ENCODE measurements at places on chromosomes 6 and 20.

- no peak for DNase-seq
These were observed 522.6 kb upstream of the MMS22L start for GRCh38 chr6:97805596-97805995.

- no peak for DNase-seq
These were observed 136.4 kb downstream of the TBXT start for GRCh38 chr6:166031275-166031674.

GRCh38 chr6:101824551-101825345, 431.2 kb downstream of the GRIK2 start:
- peak; percentile 57 for DNase-seq

DNA sequence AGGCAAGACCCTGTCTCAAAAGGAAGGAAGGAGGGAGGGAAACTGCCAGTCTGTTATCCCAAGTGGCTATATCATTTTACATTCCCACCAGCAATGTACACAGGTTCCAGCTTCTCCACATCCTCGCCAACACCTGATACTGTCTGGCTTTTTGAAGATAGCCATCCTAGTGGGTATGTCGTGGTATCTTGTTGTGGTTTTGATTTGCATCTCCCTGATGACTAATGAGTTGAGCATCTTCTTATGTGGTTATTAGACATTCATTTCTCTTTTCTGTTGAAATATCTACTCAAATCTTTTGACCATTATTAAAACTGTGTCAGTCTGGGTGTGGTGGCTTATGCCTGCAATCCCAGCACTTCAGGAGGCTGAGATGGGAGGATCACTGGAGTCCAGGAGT, 47.9 kb upstream of the ARID1B start:
- peak; percentile 72 for DNase-seq

GRCh38 chr20:36919715-36920333, 31.7 kb downstream of the SAMHD1 start:
- DNase-seq, result peak; percentile 70

- no peak for DNase-seq
These were observed 75.7 kb downstream of the PDSS2 start for GRCh38 chr6:107383705-107384104.

- DNase-seq, result no peak
These were observed 93.0 kb downstream of the TCP11 start for GRCh38 chr6:35048031-35048613.

DNA sequence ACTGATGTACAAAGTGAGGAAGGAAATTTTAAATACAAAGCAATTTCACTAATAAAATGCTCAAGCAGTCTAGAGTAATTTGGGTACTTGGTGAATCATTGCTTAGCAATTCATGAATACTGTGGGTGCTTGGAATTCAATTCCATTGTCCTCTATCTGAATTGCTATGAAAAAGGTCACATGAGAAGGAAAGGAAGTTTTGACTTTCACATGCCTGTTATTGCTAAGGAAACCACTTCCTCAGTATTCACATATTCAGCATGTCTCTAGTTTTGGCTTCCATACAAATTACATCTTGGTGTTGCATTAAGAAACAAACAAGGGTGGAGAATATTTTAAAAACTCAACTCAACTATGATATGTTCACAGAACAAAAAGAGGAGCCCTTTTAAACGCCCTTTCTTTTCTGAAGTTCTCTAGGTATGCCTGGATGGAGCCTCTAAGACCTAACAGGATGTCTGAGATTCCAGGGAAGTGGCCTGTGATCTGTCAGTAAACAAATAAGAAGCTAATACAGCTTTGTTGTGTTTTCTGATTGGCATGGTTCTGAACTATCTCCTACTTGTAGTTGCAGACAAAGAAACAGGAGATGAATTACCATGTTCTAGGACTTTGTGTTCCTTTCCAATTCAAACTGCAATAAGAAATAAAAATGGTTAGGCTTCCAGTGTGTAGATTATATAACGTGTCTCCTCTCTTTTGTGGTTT, 190.4 kb downstream of the OGFRL1 start:
- DNase-seq, result peak; percentile 97

DNA sequence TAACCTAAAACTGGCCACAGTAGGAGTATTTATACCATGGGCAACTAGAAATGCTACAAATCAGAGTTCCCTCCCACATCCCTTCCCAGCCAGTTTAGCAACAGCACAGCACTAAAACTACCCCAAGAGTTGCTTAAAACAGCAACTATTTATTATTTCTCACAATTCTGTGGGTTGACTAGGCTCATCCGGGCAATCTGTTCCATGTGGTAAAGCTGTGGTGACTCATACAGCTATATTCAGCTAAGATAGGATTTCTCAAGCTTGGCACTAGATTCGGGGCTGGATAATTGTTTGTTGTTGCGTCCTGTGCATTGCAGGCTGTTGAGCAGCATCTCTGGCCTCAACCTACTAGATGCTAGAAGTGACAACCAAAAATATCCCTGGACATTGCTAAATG, 8.6 kb upstream of the HECA start:
- peak; percentile 93 for DNase-seq

DNA sequence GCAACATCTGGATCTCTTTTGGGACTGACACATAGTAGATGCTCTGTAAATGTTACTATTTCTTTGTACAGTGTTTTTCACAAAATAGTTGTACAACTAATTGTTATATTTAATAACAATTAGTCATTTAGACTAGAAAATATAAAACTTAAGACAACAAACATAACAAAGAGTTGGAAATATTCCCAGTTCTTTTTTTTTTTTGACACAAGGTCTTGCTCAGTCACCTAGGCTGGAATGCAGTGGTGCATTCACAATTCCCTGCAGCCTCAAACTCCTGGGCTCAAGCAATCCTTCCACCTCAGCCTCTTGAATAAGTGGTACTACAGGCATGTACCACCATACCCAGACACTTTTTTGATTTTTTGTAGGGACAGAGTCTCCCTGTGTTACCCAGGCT, 105.8 kb downstream of the UTRN start:
- peak; percentile 41 for DNase-seq

DNA sequence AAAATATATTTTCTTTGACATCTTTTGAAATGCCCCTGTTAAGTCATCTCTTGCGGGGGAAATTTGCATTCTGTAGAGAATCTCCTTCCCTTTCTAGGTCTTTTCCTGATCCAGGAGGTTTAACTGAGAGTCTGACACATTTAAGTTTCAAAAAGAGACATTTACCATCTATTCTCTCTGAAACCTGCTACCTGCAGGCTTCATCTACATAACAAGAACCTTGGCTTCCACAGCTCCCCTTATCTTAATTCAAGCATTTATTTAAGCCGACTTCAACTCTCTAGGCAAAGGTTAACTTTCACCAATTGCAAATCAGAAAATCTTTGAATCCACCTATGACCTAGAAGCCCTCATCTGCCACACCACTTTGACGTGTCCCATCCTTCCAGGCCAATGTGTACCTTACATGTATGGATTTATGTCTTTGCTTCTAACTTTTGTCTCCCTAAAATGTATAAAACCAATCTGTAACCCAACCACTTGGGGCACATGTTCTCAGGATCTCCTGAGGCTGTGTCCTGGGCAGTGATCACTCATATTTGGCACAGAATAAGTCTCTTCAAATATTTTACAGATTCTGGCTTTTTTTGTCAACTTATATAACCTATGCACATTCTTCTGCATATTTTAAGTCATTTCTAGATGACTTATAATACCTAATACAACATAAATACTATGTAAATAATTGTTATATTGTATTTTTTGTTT, 666.7 kb downstream of the UTRN start:
- no peak for DNase-seq

- DNase-seq, result no peak
These were observed 1666.3 kb downstream of the HACE1 start for GRCh38 chr6:103193413-103193812.

DNA sequence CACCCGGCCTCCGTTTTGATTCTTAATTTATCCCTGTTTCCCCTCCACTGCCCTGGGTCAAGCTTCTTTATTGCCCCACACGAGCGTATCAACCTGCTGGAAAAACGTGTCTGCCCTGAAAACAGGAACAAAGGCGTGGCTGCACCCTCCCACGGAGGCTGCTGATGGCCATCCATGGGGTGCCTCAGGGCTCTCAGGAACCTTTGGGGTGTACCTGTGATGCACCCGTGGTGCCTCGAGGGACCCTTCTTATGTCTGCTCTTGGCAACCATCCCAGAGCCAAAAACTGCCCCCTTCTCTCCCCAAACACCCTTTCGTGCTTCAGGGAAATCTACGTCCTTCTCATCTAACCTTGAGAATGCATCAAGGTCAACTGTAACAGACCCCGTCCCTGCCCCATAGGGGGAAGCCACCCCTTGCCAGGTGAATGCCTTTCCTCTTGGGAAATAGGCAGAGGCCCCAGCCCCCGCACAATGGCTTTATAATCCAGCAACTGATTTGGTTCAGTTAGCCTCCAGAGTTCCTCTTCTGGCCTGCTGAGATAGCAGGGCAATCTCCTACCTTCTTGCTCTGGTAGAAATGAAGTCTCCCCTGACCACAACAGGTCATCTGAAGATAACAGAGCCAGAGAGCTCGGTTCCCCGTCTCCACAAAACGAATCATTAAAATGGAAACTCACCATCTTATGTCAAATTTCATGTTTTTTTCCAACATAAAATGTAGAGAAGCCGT, 29.4 kb downstream of the PSMG4 start:
- DNase-seq, result no peak

GRCh38 chr6:143963158-143963919, 44.7 kb downstream of the PLAGL1 start:
- no peak for DNase-seq

GRCh38 chr6:167704396-167704901, 122.3 kb upstream of the AFDN start:
- DNase-seq, result no peak

GRCh38 chr6:38024908-38025307, 205.4 kb downstream of the ZFAND3 start:
- DNase-seq, result peak; percentile 30

DNA sequence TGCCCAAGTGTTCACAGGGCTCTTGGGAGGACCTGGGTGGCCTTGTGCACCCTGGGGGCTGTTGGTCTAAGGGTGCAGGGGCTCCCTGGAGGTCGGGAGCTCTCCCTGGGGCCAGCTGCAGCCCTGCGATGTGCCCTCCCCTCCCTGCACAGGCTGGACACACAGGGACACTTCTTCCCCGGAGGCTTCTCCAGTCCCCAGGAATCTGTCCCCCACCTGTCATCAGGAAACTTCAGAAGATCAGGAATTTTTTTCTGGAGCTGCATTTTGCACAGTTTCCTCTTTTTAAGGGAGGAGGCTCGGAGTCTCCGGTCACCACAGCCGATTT, 66.9 kb upstream of the BHLHE23 start:
- no peak for DNase-seq

GRCh38 chr6:44332585-44332984, 9.9 kb upstream of the SPATS1 start:
- peak; percentile 28 for DNase-seq

GRCh38 chr6:89082486-89082891, 1.9 kb downstream of the PNRC1 start:
- peak; percentile 26 for DNase-seq

DNA sequence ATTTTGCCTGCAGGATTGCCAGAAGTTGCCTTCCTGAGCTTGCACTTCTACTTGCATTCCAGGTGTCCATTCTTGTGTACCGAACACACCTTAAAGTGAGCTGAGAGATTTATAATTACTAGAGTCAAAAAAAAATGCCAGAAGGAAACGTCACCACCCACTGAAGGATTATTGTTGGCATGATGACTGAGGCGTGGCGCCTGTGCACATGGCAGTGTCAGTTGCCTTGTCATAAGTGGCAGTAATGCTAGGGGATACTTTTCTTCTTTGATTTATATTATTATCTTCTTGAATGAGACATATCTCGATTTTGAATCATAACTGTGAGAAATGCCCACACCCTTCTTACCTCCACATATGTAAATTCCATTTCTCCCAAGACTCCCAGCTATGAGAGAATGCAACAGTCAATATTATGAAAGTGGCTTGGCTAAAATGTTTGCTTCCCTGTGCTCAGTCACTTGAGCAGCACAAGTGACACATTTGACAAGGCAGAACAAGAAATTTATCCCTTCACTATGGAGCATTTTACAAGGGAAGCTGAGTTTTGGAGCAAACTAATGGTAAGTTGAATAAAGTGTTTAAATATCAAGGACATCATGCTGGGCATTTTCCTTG, 149.5 kb upstream of the SASH1 start:
- DNase-seq, result peak; percentile 16

- DNase-seq, result no peak
These were observed 1202.0 kb upstream of the ADGRB3 start for GRCh38 chr6:67433124-67433523.

GRCh38 chr6:83827050-83827449, 26.1 kb upstream of the RIPPLY2 start:
- no peak for DNase-seq

DNA sequence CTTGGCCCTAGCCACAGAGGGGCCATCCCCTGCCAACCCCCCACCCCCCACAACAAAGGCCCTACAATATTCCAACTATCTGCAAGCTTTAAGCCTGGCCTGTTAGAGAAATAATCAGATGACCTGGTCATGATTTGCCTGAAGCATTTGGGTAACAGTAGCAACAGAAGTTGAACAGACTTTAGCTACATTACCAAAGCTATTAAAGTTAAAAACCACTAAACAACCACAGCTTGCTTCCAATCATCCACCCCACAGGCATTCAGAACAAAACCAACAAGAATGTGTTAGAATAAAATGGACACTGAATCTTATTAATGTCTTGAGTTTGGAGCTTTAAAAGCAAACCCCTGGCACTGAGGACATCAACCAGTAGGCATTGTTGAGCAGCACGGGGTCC, 250.9 kb downstream of the LRFN2 start:
- no peak for DNase-seq

DNA sequence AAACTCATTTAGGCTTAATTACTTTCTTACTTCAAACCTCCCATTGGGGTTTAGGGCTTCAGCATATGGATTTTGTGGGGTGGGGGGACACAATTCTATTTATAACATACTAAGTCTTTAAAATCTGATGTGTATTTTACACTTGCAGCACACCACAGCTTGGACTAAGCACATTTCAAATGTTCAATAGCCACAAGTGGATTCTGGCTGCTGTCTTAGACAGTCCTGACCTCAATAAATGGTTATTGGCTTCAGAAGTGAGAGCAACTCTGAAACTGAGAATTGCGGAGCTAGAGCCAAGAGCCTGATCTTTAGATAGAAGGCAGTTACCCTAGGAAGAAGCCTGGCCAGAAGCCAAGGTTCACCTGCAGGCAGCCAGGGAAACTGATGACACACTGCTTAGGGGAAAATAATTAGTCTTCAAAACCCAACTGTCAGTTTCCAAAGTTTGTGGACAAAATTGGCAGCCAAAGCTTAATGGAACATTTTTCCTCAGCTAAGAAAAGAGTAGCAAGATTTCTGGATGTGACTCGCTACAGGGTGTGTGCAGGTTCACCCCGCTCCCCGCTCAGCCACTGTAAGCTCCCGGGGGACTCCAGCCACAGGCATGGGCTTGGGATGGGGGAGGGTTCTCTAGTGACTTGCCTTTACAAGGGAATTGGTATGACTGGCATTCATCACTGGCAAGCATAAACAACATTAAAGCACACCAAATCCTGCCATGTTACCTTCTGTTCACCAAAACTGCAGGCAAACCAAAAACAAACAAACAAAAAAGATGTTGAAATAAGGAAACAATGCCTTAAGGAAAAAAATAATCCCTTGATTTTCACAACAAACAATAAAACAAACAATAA, 219.8 kb downstream of the TFAP2A start:
- peak; percentile 76 for DNase-seq

- no peak for DNase-seq
These were observed 165.7 kb upstream of the PTPRK start for GRCh38 chr6:128686084-128686483.

Data from EH (cell line).